Umbilical cord (tissue), 2 donors: ENCODE measurements at places on chromosomes 11 and 22. TPM values are rescaled to one million over a fixed set of nuclear protein-coding genes. Genes with fewer than 3 reads are reported as not detected.

DNAJB7 gene
- total RNA-seq = 3.1 TPM

ZNF280B gene
- 1.9 TPM for total RNA-seq

OR9Q1 gene
- 0.24 TPM for total RNA-seq

OSM gene
- 4.8 TPM for total RNA-seq

DENND5A gene
- total RNA-seq = 169 TPM

NXPE4 gene
- total RNA-seq = not detected

ANO1 gene
- total RNA-seq = 4.6 TPM

B4GALNT4 gene
- 7.2 TPM for total RNA-seq

TRPM5 gene
- not detected for total RNA-seq
